Amygdala (tissue), 56 donors: ENCODE measurements at places on chromosomes 16 and 17.
A peak's percentile ranks its signal among the peaks of the same experiment; 100 is the strongest.

DNA sequence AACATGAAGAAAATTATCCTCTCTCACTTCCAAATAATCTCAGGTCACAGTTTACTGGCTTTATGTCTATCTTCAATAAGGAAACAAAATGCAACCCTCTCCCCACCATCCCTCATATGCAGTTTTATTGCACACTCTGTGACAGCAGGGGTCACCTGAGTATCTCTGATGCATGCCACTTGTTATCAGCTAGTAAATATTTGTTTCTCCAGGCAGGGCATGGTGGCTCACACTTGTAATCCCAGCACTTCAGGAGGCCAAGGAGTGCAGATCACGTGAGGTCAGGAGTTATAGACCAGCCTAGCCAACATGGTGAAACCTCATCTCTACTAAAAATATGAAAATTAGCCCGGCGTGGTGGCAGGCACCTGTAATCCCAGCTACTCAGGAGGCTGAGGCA lies 61.1 kb downstream of the ADAMTS18 start:
- DNase-seq: no peak

- no peak for DNase-seq
These were observed 74.4 kb upstream of the TANC2 start for GRCh38 chr17:62891659-62892058.

- no peak for DNase-seq
These were observed 10.8 kb downstream of the NMRAL1 start for GRCh38 chr16:4463522-4464163.

DNA sequence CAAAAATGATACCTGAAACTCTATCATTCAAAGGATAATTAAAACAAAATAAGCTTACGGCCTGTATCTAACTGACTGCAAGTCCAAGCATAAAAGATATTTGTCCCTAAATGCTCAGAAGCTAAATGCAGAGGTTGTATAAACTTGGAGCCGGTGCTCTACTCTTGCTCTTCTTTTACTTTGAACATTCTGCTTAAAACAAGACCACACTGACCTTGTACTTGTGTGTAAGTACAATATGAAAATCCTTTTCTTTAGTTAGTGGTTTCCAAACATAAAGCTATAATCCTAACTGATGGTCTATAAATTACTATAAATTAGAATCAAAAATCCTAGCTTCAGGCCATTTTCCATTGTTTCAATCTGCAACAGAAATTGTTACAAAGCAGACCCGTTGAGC lies 74.6 kb downstream of the SPAG9 start:
- DNase-seq: no peak

DNA sequence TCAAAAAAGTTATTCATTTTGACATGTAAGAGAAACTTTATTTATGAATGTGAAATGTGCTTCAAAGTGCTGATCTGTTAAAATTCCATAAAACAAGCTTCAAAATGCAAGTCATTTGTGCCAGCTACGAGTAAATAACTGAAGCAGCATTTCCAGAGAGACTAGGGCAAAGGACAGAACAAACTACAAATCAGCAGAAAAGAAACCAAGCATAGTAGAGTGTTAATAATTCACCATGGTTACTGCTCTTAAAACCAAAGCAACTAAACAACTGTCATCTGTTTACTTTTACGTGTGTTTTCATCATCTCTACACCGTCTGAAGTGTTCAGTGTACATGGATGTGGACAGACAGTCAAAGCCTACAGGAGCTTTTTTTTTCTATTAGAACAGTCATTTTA lies 1.6 kb upstream of the ASPA start:
- no peak for DNase-seq

- DNase-seq: peak; percentile 100
These were observed at the start of gene FBRS for GRCh38 chr16:30657866-30658730. TSS of gene FBRS (plus strand) at chr16:30658431. CDS start at chr16:30659519, 1,088 bp downstream.

DNA sequence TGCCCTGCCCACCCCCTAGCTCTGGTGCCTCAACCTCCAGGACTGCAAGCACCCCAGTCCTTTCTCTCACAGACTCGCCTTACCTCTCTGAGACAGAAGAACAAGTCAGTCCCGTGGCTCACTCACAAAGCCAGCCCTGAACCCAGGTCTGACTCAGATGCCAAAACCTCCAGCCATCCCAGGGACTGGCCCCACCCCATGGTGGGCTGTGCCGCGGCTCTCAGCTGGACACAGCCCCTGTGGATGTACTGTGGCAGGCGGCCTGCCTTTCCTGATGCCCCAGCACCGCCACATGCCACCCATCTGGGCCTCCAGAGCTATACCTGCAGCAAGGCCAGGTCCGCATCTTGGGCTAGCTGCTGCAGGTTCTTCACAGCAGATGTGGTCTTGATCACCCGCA lies 19.8 kb downstream of the MPG start:
- DNase-seq: no peak

DNA sequence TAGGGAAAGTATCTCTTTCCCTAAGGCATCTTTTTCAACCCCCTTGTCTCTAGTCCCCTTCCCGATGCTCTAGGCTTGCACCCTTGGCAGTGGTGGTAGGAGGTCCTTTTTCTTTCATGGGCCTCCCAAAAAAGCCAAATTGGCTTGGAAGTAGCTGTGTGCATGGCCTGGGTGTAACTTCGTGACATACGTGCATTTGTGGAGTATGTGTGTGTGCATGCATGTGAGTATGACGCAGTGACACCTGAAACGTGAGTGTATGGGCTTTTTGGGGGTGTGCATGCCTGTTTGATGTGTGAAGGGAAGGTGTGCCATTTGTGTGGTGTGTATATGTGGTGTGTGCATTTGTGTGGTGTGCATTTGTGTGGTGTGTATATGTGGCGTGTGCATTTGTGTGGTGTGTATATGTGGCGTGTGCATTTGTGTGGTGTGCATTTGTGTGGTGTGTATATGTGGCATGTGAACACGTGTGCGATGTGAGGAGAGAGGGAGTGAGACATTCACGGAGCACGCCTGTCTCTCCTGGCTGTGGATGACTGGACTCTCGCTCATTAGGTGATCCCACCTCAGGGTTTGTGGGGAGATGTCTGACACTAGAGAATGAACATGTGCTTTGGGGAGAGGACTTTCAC lies 15.7 kb downstream of the IGFBP4 start:
- no peak for DNase-seq

DNA sequence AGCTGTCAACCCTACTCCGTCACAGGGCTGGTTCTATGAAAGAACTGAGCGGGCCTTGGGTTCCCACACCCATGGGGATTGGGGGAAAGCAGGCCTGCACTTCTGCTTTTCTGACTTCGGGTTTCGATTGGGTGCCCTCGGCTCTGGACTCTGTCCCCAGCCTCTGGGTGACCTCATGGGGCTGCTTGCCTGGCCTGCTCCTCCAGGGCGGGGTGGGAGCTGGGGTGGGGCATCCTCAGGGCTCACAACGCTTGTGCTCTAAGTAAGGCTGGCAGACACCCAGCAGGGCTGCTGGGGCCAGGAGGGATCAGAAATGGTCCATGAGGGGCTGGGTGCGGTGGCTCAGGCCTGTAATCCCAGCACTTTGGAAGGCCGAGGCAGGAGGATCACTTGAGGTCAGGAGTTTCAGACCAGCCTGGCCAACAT lies 19.2 kb downstream of the ARHGAP27 start:
- DNase-seq: no peak

DNA sequence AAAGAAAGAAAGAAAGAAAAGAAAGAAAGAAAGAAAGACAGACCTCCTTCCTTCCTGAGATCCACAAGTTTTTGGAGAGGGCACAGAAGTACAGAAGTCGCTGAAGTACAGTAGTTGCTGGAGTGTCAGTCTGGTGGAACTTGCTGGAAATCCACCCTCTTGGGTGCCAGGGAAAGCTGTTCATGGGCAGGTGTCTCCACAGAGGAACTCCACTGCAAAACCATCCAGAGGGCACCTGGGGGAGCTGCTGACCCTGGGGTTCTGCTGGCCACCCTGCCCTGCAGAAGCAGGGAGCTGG lies 3.5 kb upstream of the PRR14 start:
- DNase-seq: no peak

DNA sequence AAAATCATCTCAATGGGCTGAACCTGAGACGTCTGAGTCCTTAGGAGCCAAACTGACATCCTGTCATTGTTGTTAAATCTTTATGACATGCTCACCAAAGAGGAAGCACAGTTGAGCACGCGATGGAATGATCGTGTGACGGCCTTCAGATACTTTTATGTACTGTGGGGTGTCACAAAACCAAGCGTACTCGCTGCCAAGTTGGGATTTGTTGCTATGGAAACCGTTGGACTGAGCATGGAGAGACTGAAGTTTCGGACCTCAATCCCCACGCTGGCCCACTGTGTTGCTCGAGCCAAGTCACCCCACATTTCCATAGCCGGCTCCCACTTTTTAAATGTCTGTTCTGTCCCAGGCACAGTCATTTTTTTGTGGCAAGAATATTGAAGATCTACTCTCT lies 222.8 kb upstream of the SDK2 start:
- DNase-seq: no peak
